ENCODE measurements at places on chromosomes 4 and X. TPM values are rescaled to one million over a fixed set of nuclear protein-coding genes. Genes with fewer than 3 reads are reported as not detected.

DNA sequence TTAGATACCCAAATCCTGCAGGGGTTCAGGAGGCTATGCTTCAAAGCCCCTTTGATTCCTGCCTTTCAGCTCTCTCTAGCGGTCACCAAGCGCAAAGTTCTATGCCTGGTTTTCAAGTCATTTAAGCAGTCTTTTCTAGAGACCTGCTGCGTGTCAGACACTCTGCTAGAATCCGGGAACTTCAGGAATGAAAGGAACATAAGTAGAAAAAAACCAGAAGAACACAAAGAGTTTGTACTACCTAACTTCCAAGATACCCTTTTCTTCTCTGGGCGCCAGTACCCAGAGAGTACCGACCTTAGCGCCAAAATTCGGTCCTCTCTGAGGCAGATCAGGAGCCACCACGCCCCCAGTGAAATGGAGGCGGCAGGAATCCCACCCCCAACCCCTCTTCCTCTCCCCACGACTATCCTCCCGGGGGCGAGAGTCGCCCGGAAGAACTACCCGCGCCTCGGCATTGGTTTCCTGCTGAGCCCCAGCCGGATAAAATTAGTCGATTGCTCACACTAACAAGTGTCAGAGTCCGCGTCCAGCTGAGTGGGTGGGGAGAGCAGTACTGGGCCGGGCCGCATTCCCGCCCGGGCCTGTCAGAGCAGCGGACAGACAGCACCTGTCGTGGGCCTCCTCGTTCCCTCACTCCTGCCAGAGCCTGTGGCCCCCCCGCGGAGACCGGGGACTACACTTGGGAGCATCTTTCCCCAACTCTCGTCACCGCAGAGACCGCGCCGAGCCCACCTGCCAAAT, 78.8 kb downstream of the RLIM start:
- no peak overlapping the region for H3K27ac ChIP-seq
- peaks cover 4% of the 10 kb centered on the region for H3K4me1 ChIP-seq
- H3K4me3 ChIP-seq, result peak overlapping the region; percentile 42
- peak; percentile 60 for DNase-seq

GRCh38 chrX:42460706-42461105, 317.3 kb downstream of the PPP1R2C start:
- no peaks in the 10 kb centered on the region for H3K27me3 ChIP-seq
- DNase-seq, result no peak
- H3K4me3 ChIP-seq, result no peak overlapping the region
- H3K36me3 ChIP-seq, result no peaks in the 10 kb centered on the region
- no peak overlapping the region for H3K27ac ChIP-seq

The FGD1 gene
- 10.4 TPM for polyA plus RNA-seq

DNA sequence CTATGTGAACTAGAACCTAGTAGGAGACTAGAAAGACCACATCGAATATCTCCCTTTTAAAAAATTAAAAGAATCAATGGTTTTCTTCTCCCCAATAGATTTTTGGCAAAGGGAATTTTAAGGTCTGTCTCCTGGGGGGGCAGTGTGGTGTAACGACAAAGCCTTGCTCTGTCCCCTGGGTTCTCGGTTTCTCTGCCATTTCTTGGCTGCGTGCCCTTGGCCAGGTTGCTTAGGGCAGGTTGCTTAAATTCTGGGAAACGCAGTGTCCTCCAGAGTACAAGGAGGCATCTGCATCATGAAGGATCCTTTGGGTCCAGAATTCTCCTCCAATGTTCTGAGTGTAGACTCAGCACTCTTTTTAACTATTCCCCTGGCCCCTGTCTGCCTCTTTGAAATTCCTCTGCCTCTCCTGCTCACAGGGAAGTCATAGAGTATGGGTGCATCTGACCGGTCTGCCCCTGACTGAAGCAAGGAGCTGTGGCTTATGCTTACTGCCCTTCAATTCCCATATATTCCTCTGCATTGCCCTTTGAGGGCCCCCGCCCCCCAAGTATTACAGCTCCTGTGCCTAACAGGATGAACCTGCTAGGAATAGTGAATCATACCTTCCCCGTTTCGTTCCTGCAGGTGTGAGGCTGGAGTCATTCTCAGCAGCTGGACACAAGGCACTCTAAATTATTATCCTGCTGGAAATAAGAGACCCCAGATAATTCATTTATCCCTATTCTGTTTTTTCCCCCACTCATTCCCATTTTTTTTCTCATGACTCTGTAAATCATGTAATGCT, 2.2 kb downstream of the KIT start:
- H3K36me3 ChIP-seq, result no peaks in the 10 kb centered on the region
- peaks cover 32% of the 10 kb centered on the region for H3K27me3 ChIP-seq
